ENCODE measurements at places on chromosomes 6 and 20.
A peak's percentile ranks its signal among the peaks of the same experiment; 100 is the strongest.

- peak; percentile 93 for DNase-seq
Measured at GRCh38 chr6:152094992-152095592, 287.6 kb downstream of the ESR1 start.

GRCh38 chr6:24949020-24949569 is 13.3 kb upstream of the RIPOR2 start:
- DNase-seq, result no peak

DNA sequence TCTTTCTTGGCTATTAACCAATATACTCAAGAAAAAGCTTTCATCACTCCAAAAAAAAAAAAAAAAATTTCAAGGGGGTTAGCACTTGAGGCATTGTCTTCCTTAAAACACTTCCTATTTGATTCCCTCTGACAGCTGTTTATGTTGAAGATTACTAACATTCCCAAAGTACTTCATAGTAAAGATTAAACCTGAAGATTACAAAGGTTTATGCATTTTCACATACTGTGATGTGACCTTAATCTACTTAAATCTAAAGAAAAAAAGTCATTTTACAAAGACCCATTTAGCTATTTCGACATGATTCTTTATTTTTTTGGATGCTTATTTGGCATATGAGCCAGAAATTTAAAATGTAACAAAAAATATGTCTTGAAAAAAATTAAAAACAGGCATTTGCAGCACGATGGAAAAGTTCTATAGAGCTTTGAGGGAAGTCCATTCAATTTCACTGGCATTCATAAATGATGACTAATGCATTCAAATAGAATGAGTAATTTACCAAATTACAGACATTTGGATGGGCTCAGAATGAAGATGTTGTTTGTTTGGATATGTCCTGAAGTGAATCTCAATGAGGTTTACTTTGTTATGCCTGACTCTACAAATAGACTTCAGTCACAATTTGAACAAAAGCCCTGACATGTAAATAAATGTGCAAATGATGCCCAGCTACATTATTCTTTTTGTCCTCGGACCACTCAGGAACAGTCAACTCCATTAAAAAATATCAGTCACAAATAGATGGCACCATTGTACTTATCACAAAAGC is 674.6 kb upstream of the MARCKS start:
- no peak for DNase-seq

DNA sequence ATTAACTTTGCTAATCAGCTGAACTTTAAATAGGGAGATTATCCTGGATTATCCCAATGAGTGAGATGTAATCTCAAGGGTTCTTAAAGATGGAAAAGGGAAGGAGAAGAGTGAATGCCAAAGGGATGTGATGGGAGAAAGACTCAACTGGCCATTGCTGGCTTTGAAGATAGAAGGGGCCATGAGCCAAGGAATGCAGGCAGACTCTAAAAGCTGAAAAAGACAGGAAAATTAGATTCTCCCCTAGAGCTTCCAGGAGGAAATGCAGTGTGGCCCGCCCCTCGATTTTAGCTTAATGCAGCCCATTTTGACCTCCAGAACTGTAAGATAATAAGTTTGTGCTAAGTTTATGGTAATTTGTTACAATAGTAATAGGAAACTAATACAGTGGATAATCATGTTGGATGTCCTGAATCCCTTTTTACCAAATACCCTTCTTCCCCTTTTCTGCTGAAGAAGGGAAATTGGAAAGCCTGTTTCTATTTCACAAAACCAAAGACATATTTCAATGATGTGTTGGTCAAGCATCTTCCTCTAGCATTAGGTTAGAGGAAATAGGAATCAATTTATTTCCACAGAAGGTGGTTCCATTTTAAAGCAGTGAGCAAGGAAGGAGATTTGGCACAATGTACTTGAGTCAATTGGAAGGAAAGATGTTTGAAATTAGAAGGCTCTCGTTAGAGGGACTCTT is 3.3 kb upstream of the HDDC2 start:
- peak; percentile 76 for DNase-seq

DNA sequence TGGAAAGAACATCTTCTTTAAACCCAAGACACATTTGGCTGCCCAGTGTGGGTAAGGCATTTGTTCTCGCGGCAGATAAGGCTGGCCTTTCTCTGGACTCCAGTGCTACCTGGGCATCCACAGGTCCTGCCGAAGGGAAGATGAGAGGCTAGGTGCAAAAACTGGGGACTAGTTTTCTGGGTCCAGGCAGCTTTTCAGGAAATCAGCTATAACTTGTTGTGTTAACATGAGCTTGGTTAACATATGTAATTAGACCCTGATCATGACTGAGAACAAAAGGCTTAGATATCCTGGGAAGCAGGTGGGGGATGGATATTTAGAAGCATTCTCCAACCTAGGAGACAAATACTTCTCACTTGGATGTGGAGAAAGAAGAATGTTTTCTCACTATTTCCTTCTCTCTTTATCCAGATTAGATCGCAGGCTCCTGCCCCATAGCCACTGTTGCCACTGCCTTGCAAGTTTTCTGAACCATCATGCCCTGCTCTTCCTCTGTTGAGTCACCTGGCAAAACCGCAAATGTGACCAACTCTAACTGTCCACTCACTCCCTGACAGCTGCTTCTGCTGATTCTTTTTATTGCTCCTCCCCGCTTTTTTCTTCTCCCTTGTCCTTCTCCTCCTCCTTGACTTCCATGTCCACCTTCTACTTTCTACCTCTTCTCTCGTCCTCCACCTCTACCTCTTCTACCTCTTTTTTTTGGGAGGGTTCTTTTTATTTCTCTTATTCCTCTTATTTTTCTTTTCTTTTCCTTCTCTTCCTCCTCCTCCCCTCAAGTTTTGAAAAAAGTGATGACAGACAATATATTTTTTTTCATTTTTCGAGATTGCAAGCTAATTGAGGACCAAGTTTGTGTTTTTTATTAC is 258.1 kb downstream of the UTRN start:
- no peak for DNase-seq

GRCh38 chr20:63484236-63484635 is 11.8 kb upstream of the KCNQ2 start:
- no peak for DNase-seq

DNA sequence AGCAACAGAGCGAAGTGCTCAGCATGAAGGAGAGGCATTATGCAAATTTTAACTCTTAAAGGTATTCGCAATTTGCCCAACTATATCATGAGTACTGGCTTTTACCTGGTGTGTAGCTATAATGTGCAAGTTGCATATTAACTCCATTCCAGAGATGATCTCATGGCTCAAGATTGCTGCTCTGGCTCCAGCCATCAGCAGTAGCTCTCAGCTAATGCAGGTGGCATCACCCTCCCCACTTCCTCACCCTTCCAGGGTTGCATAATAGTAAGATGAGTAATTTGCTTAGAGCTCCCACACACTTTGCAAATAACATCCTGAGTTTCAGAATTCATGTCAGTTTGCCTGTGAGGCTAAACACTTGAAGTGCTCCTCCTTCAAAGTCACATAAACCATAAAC is 15.9 kb upstream of the PCSK2 start:
- DNase-seq, result no peak

DNA sequence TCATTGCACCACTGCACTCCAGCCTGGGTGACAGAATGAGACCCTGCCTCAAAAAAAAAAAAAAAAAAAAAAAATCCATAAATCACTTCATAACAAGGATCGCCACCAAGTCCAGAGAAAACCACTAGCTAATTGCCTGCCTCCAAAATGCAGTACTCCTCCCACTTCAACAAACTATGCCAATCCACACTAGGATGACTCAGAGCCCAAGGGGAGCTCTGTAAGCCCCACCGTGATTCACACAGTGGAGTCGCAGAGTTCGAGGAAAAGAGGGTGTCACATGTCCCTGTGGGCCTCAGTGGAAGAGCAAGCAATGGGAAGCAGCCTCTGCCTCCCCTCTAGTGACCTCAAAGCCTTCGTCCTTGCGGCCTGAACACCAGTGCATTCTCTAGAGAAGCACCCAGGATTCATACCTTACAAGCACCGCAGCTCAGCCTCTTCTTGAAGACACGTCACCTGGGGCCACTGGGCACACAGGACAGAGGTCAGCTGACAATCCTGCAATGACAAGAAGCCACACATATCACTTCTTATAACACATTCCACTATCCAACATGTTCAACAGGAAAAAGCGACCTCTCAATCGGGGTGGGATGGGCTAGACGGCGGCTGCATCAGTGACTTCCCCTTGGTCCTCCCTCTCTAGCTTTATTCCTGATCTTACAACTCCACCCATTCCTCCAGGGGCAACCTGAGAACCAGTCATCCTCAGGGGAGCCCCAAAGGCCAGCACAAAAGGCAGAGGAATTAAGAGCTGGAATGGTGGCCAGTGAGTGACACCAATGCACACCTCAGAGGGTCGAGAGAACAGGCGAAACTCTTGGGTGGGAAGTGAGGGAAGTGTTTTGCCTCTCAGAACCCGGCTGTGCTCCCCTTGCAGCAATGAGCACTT is 8.9 kb downstream of the SNHG17 start:
- peak; percentile 80 for DNase-seq

DNA sequence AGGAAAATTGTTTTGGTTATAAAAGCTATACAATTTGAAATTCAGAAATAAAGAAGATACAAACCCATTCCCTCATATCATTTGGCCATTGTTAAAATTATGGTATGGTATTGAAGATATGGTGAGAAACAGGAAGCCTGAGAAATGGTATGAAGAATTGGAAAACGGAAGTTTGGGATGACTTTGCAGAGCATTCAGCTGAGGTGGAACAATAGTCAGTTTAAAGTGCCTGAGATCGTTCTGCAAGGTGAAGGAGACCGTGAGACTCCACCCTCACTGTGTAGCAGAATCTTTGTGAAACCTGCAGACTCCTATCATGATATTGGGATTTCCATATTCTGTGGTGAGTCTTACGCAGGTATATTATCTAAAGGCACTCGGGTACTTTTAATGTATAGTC is 97.3 kb downstream of the ADGRB3 start:
- peak; percentile 14 for DNase-seq

GRCh38 chr6:73636048-73636447 is 17.7 kb downstream of the SLC17A5 start:
- no peak for DNase-seq

- no peak for DNase-seq
Measured at GRCh38 chr6:21189759-21190158, 403.8 kb upstream of the SOX4 start.

- no peak for DNase-seq
Measured at GRCh38 chr6:160129881-160130615, 8.4 kb downstream of the SLC22A1 start.
